Kidney epithelial cell (primary cell): ENCODE measurements at places on chromosomes 7 and 10. TPM values are rescaled to one million over a fixed set of nuclear protein-coding genes. Genes with fewer than 3 reads are reported as not detected.

DNA sequence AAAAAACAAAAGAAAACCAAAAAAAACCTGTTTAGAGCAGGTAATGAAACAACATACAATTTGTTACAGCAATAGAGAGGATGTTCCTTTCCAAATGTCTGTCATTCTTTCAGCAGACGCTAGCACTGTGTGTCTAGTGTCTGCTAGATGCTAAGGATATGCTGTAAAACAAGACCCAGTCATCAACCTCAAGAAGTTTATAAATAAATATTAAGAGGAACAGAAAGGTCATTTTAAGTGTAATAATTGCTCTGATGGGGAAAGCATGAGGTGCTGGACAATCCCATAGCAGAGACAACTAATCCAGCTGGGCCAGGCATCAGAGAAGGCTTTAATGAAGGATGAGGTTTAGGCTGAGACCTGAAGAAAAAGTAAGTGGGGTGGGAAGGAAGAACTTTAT, 23.3 kb upstream of the ASCC1 start:
- no peak for DNase-seq

GRCh38 chr7:93148144-93148543, at the start of gene SAMD9L:
TSS of gene SAMD9L (minus strand) at chr7:93148385. CDS start at chr7:93135971, 12,414 bp downstream.
- DNase-seq, result no peak

- no peak for DNase-seq
Measured at GRCh38 chr7:19293431-19293830, 148.2 kb upstream of the FERD3L start.

The PNLIPRP3 gene
- total RNA-seq, result not detected in 2 replicates

DNA sequence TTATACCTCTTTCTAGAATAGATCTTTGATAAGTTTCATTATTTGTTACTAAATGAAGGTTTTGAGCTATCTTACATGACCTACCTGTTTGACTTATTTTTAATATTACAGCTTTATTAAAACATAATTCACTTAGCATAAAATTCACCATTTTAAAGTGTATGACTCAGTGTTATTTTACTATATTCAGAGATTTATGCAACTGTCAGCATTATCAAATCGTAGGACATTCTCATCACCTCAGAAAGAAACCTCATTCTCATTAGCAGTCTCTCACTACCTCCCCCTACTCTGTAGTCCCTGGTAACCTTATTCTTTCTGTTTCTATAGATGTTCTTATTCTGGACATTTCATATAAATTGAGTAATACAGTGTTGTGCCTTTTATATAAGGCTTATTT, 207.9 kb upstream of the FOXP2 start:
- no peak for DNase-seq

GRCh38 chr7:80135309-80136104, 876 bp downstream of the GNAI1 start:
- no peak for DNase-seq

- DNase-seq, result no peak
Measured at GRCh38 chr10:31157123-31158010, 125.7 kb upstream of the ZNF438 start.

- no peak for DNase-seq
Measured at GRCh38 chr10:33917069-33917780, 582.8 kb upstream of the NRP1 start.

The FXYD4 gene
- total RNA-seq, result not detected in 2 replicates

The TDRD1 gene
- total RNA-seq, result not detected in 2 replicates

The ASB4 gene
- not detected in 2 replicates for total RNA-seq

- DNase-seq, result no peak
Measured at GRCh38 chr7:155763691-155764437, 48.4 kb downstream of the SHH start.

The SPDYE2 gene
- total RNA-seq, result not detected in 2 replicates

The NXPH1 gene
- total RNA-seq, result not detected in 2 replicates

GRCh38 chr7:3537210-3537875, 236.3 kb downstream of the SDK1 start:
- peak; percentile 45 for DNase-seq

The VPS37D gene
- total RNA-seq, result 9.0 and 12.2 TPM in 2 replicates

- DNase-seq, result no peak
Measured at GRCh38 chr10:21427804-21428481, 97.5 kb downstream of the SKIDA1 start.

GRCh38 chr10:31272841-31273240, 46.2 kb upstream of the ZEB1 start:
- DNase-seq, result no peak

DNA sequence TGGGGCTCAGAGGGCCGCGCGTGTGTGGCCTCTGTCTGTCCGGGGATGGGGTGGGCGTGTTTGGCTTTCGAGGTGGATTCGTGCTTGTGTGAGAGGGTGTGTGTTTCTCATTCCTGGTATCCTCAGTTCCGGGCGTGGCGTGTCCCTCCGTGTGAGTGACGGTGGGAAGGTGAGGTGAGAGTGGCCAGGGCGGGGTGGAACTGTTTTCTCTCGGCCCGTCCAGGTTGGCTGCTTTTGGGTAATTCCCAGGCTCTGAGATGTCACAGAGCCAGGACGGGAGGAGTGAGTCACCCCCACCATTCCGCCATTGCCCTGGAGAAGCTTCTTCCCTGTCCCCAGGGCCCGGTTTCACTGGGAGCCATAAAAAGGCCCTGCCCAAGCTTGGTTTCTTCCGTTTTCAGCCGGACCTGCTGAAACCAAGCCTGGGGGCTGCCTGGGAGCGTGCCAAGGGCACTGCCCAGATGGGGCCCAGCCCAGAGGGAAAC, 21.3 kb upstream of the CLDN4 start:
- no peak for DNase-seq
